Sigmoid colon (tissue), 7 donors: ENCODE measurements at places on chromosomes 7 and 10.

DNA sequence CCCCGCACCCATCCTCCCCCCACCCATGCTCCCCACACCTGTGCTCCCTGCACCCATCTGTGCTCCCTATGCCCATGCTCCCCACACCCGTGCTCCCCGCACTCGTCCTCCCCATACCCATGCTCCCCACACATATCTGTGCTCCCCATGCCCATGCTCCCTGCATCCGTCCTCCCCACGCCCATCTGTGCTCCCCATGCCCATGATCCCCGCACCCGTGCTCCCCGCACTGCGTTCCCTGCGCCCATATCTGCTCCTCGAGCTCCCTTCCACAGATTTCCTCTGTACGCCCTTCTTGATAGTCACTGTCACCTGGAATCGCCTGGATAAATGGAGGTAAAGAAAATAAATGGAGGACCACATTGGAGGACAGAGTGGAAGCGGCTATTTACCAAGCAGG, 9.9 kb downstream of the DIP2C start:
- peak overlapping the region; percentile 85 for H3K27ac ChIP-seq
- no peak for DNase-seq
- no peaks in the 10 kb centered on the region for H3K36me3 ChIP-seq
- H3K27me3 ChIP-seq, result no peaks in the 10 kb centered on the region
- H3K4me1 ChIP-seq, result peaks cover 60% of the 10 kb centered on the region
- H3K4me3 ChIP-seq, result no peak overlapping the region

DNA sequence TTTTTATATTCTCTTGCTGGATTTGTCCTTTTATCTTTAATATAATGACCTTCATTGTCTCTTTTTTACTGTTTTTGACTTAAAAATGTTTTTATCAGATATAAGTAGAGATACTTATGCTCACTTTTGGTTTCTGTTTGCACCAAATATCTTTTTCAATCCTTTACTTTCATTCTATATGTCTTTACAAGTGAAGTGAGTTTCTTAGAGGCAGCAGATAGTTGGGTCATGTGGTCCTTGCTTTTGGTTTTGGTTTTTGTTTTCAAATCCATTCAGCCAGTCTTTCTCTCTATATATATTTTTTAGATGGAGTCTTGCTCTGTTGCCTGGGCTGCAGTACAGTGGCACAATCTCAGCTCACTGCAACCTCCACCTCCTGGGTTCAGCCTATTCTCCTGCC, 932.4 kb upstream of the LRRTM3 start:
- DNase-seq, result no peak
- H3K4me1 ChIP-seq, result no peaks in the 10 kb centered on the region
- no peak overlapping the region for H3K27ac ChIP-seq
- no peak overlapping the region for H3K4me3 ChIP-seq
- no peaks in the 10 kb centered on the region for H3K27me3 ChIP-seq

DNA sequence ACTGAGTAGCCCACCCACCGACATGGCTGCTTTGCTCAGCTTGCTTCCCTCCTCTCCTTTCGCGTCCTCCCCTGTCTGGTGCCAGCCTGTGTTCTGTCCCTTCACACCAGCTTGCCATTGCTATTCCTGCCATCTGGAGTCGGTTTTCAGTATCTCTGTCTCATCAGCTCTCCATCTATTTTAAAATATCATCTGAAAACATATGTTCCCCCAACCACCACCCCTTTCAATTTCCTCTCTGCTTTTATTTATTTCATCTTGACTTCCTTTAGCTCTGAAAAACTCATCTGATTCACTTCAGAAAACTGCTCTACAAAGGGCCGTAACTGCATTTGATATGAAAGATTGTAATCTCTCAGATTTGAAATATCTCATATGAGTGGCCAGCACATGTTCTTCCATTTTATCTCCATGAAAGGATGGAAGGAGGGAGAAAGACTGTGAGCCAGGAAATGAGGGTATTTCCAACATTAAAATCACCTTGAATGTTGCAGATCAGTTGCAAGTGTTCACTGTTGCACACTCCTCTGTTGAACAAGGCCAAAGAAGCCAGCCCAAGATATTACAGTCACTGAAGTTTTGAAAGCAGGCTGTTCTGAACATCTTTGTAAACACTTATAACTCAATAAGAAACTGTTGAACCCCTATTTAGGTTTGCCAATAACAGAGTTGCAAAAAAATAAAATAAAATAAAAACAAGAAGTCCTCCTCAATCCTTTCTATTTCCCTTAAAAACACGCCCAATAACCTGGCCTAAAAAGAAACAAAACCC, 202.4 kb upstream of the NEBL start:
- H3K4me1 ChIP-seq, result no peaks in the 10 kb centered on the region
- no peak overlapping the region for H3K27ac ChIP-seq
- no peak for DNase-seq
- no peak overlapping the region for H3K4me3 ChIP-seq
- H3K27me3 ChIP-seq, result no peaks in the 10 kb centered on the region
- no peaks in the 10 kb centered on the region for H3K36me3 ChIP-seq

- H3K27ac ChIP-seq, result no peak overlapping the region
- no peak for DNase-seq
- no peak overlapping the region for H3K4me3 ChIP-seq
- no peaks in the 10 kb centered on the region for H3K27me3 ChIP-seq
- H3K36me3 ChIP-seq, result no peaks in the 10 kb centered on the region
Measured at GRCh38 chr7:95427166-95427565, 7.7 kb downstream of the PON2 start.

DNA sequence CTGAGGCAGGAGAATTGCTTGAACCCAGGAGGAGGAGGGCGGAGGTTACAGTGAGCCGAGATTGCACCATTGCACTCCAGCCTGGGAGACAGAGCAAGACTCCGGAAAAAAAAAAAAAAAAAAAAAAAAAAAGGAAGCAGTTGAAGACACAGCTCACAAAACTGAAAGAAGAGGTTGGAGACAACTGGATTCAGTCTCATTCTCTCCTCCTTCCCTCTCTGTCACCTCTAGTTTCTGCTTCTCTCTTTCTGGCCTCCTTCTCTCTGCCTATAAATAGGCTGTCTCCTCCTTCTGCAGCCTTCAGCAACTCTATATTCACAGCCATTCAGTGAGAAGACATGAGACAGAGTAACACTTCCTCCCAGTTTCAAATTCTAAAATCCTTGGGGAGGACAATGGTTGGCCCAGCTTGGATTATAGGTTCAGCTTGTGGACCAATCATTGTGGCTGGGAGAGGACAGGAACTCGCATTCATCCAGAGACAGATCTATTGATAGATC, 125.6 kb upstream of the HABP2 start:
- DNase-seq, result no peak
- H3K4me3 ChIP-seq, result no peak overlapping the region
- H3K27ac ChIP-seq, result no peak overlapping the region
- H3K36me3 ChIP-seq, result no peaks in the 10 kb centered on the region

- H3K4me1 ChIP-seq, result no peaks in the 10 kb centered on the region
- H3K27me3 ChIP-seq, result no peaks in the 10 kb centered on the region
- no peak overlapping the region for H3K4me3 ChIP-seq
- H3K36me3 ChIP-seq, result no peaks in the 10 kb centered on the region
Measured at GRCh38 chr10:106401161-106401560, 763.3 kb downstream of the SORCS1 start.
